Nephron progenitor cell (in vitro differentiated cells): ENCODE measurements at places on chromosomes 2 and 18.
A peak's percentile ranks its signal among the peaks of the same experiment; 100 is the strongest.

GRCh38 chr2:222242532-222242931 is 56.3 kb downstream of the PAX3 start:
- peak overlapping the region; percentile 31 for H3K4me3 ChIP-seq
- DNase-seq: no peak
- peak overlapping the region; percentile 73 for H3K27ac ChIP-seq
- peaks cover 26% of the 10 kb centered on the region for H3K36me3 ChIP-seq

GRCh38 chr2:54546923-54547720 is 91.0 kb downstream of the SPTBN1 start:
- H3K27ac ChIP-seq: no peak overlapping the region
- DNase-seq: no peak
- no peaks in the 10 kb centered on the region for H3K36me3 ChIP-seq
- H3K4me1 ChIP-seq: peaks cover 28% of the 10 kb centered on the region
- H3K27me3 ChIP-seq: no peaks in the 10 kb centered on the region
- no peak overlapping the region for H3K4me3 ChIP-seq

- H3K4me3 ChIP-seq: peak overlapping the region; percentile 63
- DNase-seq: no peak
- H3K27ac ChIP-seq: no peak overlapping the region
- peaks cover 30% of the 10 kb centered on the region for H3K4me1 ChIP-seq
- H3K36me3 ChIP-seq: peaks cover 4% of the 10 kb centered on the region
- H3K27me3 ChIP-seq: peaks cover 11% of the 10 kb centered on the region
Measured at GRCh38 chr2:201448701-201449100, 2.6 kb downstream of the TRAK2 start.

- no peak for DNase-seq
- no peaks in the 10 kb centered on the region for H3K27me3 ChIP-seq
- peak overlapping the region; percentile 35 for H3K4me3 ChIP-seq
- H3K36me3 ChIP-seq: peaks cover 6% of the 10 kb centered on the region
Measured at GRCh38 chr2:136225950-136226835, 108.2 kb upstream of the CXCR4 start.

DNA sequence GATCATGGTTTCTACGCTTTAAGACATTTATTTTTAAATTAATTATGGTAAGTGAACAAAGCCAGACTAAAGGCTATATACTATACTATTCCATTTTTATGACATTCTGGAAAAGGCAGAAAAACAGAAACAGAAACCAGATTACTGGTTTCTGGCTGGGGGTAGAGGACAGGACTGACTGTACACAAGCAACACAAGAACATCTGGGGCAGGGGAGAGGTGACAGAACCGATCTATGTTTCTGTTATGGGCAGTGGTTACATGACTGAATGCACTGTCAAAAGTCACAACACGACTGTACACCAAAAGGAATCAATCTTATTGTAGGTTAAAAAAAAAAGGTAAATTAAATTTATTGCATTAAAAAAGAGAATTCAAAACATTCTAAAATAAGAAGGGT is 64.7 kb downstream of the PTPN2 start:
- H3K27ac ChIP-seq: no peak overlapping the region
- no peak overlapping the region for H3K4me3 ChIP-seq
- peaks cover 24% of the 10 kb centered on the region for H3K4me1 ChIP-seq
- no peaks in the 10 kb centered on the region for H3K27me3 ChIP-seq
- DNase-seq: no peak

DNA sequence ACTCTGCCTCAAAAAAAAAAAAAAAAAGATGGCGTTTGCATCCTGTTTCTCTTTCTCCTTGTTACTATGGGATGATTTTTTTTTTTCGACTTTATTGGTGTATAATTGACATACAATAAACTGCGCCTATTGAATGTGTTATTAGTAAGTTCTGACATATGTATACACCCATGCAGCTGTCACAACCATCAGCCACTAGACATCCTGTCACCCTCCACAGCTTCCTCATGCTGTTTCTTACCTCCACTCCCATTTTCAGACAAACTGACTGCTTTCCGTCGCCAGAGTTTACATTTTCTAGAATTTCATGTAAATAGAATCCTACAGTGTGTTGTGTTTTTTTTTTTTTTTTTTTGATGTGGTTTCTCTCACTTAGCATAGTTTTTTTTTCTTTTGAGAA is 27.9 kb downstream of the RRM2 start:
- no peak overlapping the region for H3K4me3 ChIP-seq
- H3K27ac ChIP-seq: no peak overlapping the region

DNA sequence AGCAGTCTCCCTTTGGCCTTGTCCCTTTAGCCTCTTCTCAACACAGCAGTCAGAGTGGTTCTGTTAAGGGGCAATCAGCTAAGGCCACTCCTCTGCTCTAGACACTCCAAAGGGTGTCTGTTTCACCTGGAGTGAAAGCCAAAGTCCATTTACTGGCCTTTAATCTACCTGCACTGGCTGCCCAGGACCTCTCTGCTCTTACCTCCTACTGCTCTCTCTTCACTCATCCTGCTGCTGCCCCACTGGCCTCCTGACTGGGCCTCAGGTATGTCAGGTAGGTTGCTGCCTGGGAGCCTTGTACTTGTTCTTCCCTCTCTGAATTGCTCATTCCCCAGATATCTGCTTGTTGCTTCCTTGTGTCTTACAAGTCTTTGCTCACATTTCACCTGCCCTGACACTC is 68.2 kb downstream of the PIKFYVE start:
- H3K27me3 ChIP-seq: no peaks in the 10 kb centered on the region
- no peak overlapping the region for H3K4me3 ChIP-seq
- no peaks in the 10 kb centered on the region for H3K4me1 ChIP-seq
- peaks cover 60% of the 10 kb centered on the region for H3K36me3 ChIP-seq
- H3K27ac ChIP-seq: peak overlapping the region; percentile 2

- H3K36me3 ChIP-seq: peaks cover 4% of the 10 kb centered on the region
- peak within 1 kb of the TSS; percentile 88 for H3K27ac ChIP-seq
- H3K4me1 ChIP-seq: peaks cover 41% of the 10 kb centered on the region
- H3K4me3 ChIP-seq: peak within 1 kb of the TSS; percentile 95
Measured at GRCh38 chr18:67516539-67517443, at the start of gene DSEL. Gene DSEL, minus strand, starts transcription at chr18:67516720. Its CDS starts 2,112 bp downstream, at chr18:67514608.

DNA sequence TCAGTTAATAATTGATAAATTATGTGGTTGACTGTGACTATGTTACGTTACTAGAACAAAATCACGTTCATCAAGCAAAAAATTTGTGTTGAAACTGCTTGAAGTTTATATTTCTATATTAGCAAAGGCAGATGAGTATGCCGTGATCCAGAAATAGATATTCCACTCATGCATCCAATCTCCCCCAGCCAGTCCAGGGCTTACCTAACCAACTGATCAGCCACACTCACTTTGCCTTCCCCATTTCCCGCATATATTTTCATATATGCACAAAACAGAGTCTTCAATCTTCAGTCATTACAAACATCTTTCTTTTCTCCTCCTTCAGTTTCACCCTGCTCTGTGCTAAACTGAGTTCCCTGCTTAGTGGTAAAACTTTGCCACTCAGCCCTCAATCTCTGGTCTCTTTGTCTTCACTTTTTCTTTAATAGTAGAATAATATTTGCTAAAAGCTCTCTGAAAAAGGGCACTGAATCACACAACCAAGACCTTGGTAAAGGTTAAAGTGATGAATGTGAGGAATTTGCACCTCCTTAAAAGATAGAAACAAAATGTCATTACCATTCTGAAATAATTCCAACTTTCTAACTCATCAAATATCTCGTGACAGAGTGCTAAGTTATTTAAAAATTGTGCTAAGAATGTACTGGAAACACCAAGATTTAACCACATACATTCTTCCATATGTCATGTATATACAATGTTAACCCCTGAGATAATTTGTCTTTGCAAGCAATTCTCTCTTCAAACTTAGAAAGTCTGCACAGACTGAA is 893.2 kb upstream of the CRIM1 start:
- H3K27ac ChIP-seq: no peak overlapping the region
- DNase-seq: no peak
- no peaks in the 10 kb centered on the region for H3K36me3 ChIP-seq
- no peak overlapping the region for H3K4me3 ChIP-seq

GRCh38 chr2:60738679-60739078 is 17.4 kb upstream of the PAPOLG start:
- DNase-seq: no peak
- H3K27ac ChIP-seq: no peak overlapping the region
- H3K4me1 ChIP-seq: peaks cover 10% of the 10 kb centered on the region
- no peak overlapping the region for H3K4me3 ChIP-seq
- H3K27me3 ChIP-seq: peaks cover 47% of the 10 kb centered on the region

GRCh38 chr2:186503827-186504606 is 18.0 kb downstream of the ZC3H15 start:
- peaks cover 52% of the 10 kb centered on the region for H3K36me3 ChIP-seq
- no peak for DNase-seq
- no peaks in the 10 kb centered on the region for H3K4me1 ChIP-seq
- peaks cover 3% of the 10 kb centered on the region for H3K27me3 ChIP-seq

DNA sequence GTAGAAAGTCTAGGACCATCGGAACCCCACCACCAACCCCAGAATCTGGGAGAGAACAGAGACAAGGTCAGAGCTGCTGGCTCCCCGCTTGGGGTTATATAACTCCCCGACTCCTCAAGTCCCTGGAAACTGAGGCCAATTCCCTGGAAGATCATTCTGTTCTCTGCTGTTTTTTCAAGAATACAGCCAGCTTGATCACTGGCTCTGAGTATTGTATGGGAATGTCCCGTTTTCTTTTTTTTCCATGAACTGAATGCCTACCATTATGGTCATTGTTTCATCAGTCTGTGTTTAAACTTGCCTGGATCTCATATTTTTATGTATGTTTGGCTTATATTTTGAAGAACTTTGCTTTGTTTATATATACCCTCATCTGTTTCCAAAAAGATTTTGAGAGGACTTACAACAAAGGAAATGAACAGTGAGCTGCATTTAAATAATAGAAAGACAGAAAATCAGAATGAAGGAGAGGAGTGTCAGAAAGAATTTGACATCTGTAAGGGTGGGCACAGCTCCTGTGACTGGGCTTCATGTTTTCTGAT is 90.0 kb upstream of the ALPP start:
- peaks cover 81% of the 10 kb centered on the region for H3K4me1 ChIP-seq
- H3K36me3 ChIP-seq: no peaks in the 10 kb centered on the region
- no peak for DNase-seq
- H3K27me3 ChIP-seq: no peaks in the 10 kb centered on the region
- no peak overlapping the region for H3K4me3 ChIP-seq

GRCh38 chr2:154032220-154032619 is 160.5 kb downstream of the GALNT13 start:
- no peaks in the 10 kb centered on the region for H3K4me1 ChIP-seq
- no peak overlapping the region for H3K4me3 ChIP-seq
- DNase-seq: no peak
- H3K36me3 ChIP-seq: no peaks in the 10 kb centered on the region

- H3K27ac ChIP-seq: no peak overlapping the region
- H3K4me1 ChIP-seq: peaks cover 5% of the 10 kb centered on the region
- H3K36me3 ChIP-seq: no peaks in the 10 kb centered on the region
Measured at GRCh38 chr2:218429911-218430692, 11.2 kb downstream of the VIL1 start.

- peaks cover 55% of the 10 kb centered on the region for H3K4me1 ChIP-seq
- DNase-seq: peak; percentile 72
- no peak overlapping the region for H3K4me3 ChIP-seq
- no peaks in the 10 kb centered on the region for H3K36me3 ChIP-seq
- peaks cover 30% of the 10 kb centered on the region for H3K27me3 ChIP-seq
Measured at GRCh38 chr2:235669983-235670962, 176.4 kb downstream of the AGAP1 start.

GRCh38 chr18:36188916-36189315 is 1.6 kb downstream of the MOCOS start:
- H3K27me3 ChIP-seq: peaks cover 75% of the 10 kb centered on the region
- H3K4me3 ChIP-seq: peak overlapping the region; percentile 85
- no peak overlapping the region for H3K27ac ChIP-seq
- no peaks in the 10 kb centered on the region for H3K36me3 ChIP-seq
- H3K4me1 ChIP-seq: peaks cover 16% of the 10 kb centered on the region

DNA sequence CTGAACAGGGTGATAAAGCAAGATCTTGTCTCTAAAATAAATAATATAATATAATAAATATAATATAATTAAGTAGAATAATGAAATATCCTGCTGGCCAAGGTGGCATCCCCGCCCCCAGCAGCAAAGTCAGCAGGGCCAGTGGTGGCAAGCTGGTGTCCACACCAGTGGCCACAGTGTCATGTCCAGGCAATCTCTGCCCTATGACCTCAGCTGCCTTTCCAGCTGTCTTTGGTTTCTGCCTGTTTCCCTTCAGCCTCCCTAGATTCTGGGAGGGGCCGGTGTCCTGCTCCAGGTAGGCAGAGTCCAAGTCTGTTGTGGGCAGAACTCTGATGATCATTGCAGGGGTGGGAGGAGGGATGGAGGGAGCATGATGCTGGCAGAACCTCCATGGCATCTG is 16.2 kb upstream of the STEAP3 start:
- H3K36me3 ChIP-seq: no peaks in the 10 kb centered on the region
- H3K4me1 ChIP-seq: no peaks in the 10 kb centered on the region
- no peak overlapping the region for H3K27ac ChIP-seq
- peaks cover 32% of the 10 kb centered on the region for H3K27me3 ChIP-seq

DNA sequence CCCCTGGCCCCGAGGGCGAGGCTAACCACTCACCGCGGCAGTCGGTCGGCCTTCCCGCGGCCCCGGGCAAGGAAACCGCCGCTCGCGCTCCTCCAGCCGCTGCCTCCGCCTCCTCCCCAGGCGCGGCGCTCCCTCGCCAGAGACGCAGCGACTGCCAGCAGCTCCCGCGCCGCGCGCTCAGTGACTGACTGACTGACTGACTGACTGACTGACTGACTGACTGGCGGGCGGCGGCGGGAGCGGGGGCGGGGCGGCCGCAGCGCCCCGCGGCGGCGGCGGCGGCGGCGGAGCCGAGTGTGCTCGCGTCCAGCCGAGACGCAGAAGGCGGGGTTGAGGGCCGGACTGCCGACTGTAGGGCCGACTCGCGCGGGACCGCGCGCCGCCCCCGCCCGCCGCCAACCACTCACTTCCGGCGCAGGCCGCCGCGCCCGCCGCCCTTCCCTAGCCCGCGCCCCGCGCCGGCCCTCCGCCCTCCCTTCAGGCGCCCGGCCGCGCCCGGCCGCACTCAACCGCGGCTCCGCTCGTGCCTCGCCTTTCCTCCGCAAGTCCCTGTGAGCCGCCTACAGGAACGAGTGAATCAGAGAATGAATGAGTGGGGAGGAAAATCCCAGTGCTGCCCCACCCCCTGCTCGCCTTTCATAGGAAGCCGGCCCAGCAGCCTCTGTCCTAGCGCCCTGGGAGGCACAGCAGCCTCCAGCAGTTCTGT is at the start of gene RAPH1:
RAPH1 (minus strand) TSS at position 224 of the 706 bp plus-strand sequence. CDS start 39,948 bp downstream, outside the sequence.
- peak within 1 kb of the TSS; percentile 98 for H3K27ac ChIP-seq
- peaks cover 45% of the 10 kb centered on the region for H3K4me1 ChIP-seq
- peak within 1 kb of the TSS; percentile 92 for H3K4me3 ChIP-seq
- peak; percentile 86 for DNase-seq
- H3K27me3 ChIP-seq: peaks cover 7% of the 10 kb centered on the region

DNA sequence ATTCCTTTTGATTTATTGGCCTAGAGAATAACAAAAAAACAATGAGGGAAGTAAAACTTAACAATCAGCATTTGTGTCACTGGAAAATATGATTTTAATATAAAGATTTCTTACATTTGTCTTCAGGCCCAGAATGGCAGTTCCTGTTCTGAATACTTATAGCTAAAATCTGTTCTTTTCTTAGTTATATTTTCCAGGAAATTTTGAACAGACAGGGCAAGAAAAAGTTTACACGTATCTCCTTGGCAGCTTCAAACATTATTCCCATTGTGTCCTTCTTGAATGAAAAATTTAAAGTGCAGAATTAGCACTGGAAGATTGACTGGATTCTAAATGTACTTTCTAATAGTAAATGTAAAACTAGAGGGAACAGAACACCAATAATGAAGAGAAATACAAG is 1454.0 kb upstream of the PIK3C3 start:
- no peaks in the 10 kb centered on the region for H3K36me3 ChIP-seq
- no peak overlapping the region for H3K27ac ChIP-seq
- no peaks in the 10 kb centered on the region for H3K4me1 ChIP-seq
- no peak for DNase-seq
